ENCODE measurements at places on chromosomes 6 and 20.

DNA sequence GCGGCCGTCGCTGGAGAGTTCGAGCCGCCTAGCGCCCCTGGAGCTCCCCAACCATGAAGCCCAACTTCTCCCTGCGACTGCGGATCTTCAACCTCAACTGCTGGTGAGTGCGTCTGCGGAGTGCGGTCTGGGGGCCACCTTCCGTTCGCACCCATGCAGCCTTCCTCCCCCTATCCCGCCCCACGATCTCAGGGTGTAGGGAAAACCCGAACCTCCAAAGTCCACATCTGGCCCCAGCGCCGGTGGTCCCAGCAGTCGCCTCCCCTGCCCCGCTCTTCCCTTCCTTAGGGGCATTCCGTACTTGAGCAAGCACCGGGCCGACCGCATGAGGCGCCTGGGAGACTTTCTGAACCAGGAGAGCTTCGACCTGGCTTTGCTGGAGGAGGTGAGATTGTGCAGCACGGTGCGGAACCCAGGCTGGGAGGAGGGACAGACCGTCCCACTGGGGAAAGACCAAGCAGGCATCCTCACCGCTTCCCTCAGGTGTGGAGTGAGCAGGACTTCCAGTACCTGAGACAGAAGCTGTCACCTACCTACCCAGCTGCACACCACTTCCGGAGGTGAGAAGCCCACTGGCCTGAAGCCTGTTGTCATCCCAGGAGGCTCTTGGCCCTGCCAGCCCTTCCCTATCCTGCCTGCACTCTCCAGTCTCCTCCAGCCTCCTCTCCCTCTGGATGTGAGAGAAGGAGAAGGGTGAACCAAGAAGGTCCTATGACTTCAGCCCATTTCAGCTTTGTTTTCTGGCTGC is 719 bp downstream of the SMPD2 start:
- DNase-seq, result peak; percentile 63

DNA sequence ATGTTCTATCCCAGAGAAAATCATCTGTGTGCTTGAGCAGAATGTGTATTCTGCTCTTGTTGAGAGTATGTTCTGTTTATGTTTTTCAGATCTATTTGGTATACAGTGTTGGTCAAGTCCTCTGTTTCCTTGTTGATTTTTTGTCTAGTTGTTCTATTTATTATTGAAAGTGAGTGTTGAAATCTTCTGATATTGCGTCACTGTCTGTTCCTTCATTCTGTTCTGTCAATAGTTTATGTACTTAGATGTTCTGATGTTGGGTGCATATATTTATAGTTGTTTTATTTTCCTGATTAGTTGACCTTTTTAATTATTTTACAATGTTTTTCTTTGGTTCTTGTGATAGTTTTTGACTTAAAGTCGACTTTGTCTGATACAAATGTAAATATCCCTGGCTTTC is 458.7 kb upstream of the HSF2 start:
- no peak for DNase-seq

GRCh38 chr6:104995989-104996617 is 39.2 kb downstream of the LIN28B start:
- DNase-seq, result no peak

GRCh38 chr20:49661560-49662329 is 51.9 kb downstream of the B4GALT5 start:
- no peak for DNase-seq

GRCh38 chr6:121520337-121521163 is 85.1 kb downstream of the GJA1 start:
- DNase-seq, result no peak

- DNase-seq, result peak; percentile 24
These were observed 343 bp downstream of the SNAP91 start for GRCh38 chr6:83708546-83708969.

All from activated T-cell treated with anti-CD3 and anti-CD28 coated beads, Interleukin-2, amount 50 U/mL, for 48 hours (primary cell).